ENCODE measurements at places on chromosomes 7 and 10. TPM values are rescaled to one million over a fixed set of nuclear protein-coding genes. Genes with fewer than 3 reads are reported as not detected.

The MSMB gene
- total RNA-seq, result not detected

GRCh38 chr7:22868509-22868908 lies 45.9 kb upstream of the TOMM7 start:
- no peaks in the 10 kb centered on the region for H3K27me3 ChIP-seq
- no peaks in the 10 kb centered on the region for H3K36me3 ChIP-seq
- DNase-seq, result no peak
- no peak overlapping the region for H3K4me3 ChIP-seq
- H3K27ac ChIP-seq, result no peak overlapping the region

DNA sequence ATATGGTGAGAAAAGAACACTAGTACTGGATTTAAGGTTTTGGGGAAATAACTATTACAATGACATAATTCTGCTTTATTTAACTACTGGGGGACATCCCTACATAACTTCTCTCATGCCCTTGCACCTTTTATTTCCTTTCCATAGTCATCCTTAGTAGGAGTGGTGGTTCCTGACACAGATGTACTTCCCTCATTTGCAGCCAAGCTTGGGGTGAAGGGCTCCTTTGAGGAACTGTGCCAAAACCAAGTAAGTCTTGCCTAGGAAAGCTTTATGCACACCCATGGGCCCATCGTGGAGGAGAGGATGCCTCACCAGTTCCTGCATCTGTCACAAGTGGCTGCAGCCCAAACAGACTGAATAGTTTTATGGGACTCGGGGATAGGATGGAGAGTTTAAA lies 20.6 kb downstream of the ZDHHC6 start:
- no peaks in the 10 kb centered on the region for H3K27me3 ChIP-seq
- H3K36me3 ChIP-seq, result peaks cover 2% of the 10 kb centered on the region
- no peak overlapping the region for H3K4me3 ChIP-seq
- no peak overlapping the region for H3K27ac ChIP-seq
- H3K4me1 ChIP-seq, result no peaks in the 10 kb centered on the region
- DNase-seq, result no peak

DNA sequence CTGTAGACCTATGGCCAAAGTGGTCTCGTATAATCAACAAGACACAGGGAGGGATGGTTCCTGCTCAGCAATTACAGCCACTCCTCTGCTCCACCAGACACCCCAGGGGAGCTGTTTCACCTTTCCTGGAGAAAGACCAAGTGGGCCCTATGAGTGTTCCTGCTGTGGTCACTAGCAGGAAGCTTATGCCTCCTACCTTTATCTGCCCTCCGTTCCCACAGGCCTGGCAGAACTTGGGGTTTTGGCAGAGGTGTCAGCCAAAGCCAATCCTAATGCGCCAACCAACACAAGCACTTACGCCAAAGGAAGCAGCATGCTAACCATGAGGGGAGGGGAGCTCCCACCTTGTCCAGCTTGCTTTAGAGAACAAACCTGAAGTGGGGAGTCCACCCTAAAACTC lies 31.2 kb downstream of the XPNPEP1 start:
- no peak overlapping the region for H3K27ac ChIP-seq
- H3K4me1 ChIP-seq, result peaks cover 14% of the 10 kb centered on the region
- no peak overlapping the region for H3K4me3 ChIP-seq

The SRGN gene
- 433 TPM for total RNA-seq

- no peak overlapping the region for H3K4me3 ChIP-seq
- no peak overlapping the region for H3K27ac ChIP-seq
- no peaks in the 10 kb centered on the region for H3K36me3 ChIP-seq
- H3K4me1 ChIP-seq, result no peaks in the 10 kb centered on the region
- no peak for DNase-seq
- no peaks in the 10 kb centered on the region for H3K27me3 ChIP-seq
These were observed 231.3 kb upstream of the SH2B2 start for GRCh38 chr7:102055181-102055976.

- H3K4me1 ChIP-seq, result no peaks in the 10 kb centered on the region
- H3K36me3 ChIP-seq, result no peaks in the 10 kb centered on the region
- no peak for DNase-seq
- H3K27me3 ChIP-seq, result no peaks in the 10 kb centered on the region
- no peak overlapping the region for H3K4me3 ChIP-seq
These were observed 255.5 kb upstream of the AOAH start for GRCh38 chr7:36979810-36980248.

GRCh38 chr7:8668627-8669500 lies 235.5 kb downstream of the NXPH1 start:
- no peaks in the 10 kb centered on the region for H3K27me3 ChIP-seq
- H3K4me3 ChIP-seq, result no peak overlapping the region
- H3K36me3 ChIP-seq, result no peaks in the 10 kb centered on the region
- no peaks in the 10 kb centered on the region for H3K4me1 ChIP-seq
- no peak overlapping the region for H3K27ac ChIP-seq

The ARHGAP19 gene
- total RNA-seq, result 19.1 TPM

The AKR1B15 gene
- not detected for total RNA-seq

The GPR158 gene
- not detected for total RNA-seq

The AQP1 gene
- total RNA-seq, result 11.6 TPM

DNA sequence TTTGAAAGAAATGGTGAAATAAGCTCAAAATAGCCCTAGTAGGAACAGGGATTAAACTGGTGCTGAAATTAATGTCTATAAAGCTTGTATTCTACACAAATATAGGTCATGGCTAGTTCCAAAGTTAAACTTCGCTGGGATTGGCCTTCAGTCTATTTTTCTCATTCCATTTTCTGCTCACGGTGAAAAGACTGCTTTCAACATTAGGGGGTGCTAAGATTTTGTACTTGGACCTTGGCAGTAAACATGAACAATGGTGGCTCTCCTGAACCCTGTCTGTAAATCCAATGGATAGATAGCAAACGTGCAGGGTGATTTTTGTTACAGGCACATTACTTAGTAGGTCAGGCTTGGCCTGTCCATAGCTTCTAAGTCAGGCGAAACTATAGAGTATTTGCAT lies 36.0 kb upstream of the RSU1 start:
- H3K27me3 ChIP-seq, result no peaks in the 10 kb centered on the region
- H3K4me1 ChIP-seq, result peaks cover 23% of the 10 kb centered on the region
- DNase-seq, result peak; percentile 73
- H3K4me3 ChIP-seq, result no peak overlapping the region
- H3K36me3 ChIP-seq, result no peaks in the 10 kb centered on the region
- H3K27ac ChIP-seq, result no peak overlapping the region

DNA sequence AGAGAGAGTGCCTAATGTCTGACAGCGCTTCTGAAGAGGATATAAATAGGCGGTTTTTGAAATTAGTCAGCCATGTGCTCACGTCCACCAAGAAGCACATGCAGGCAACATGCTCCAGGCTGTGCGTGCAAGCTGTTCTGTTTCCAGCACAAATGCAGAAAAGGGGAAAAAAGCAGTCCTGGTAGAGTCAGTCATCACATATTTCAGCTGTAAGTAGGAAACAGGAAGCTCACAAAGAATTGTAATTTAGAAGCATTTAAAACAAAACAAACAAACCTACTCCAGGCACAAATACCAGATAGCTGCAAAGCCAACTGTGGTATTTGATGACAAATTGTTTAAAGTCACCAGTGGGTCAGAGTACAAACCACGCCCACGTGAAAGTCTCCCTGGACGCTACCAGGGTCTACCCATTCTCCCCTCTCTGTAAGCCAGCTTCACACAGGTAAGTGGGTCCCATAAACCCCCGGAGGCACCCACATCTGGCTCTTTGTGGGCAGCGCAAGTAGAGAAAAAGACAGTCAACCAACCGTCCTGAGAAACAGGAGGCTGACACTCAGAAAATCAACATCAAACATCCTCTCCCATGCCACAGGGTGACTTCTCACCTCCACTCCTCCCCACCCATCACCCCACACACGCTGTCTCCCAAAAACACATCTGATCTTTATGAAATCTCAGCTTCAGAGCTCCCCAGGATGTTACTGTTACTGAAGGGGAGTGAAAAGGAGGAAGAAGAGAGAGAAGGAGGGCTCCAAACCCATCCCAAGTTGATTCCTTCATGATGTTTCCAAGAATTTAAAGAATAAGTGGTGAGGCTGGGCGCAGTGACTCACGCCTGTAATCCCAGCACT lies 186.4 kb downstream of the FAM107B start:
- peaks cover 47% of the 10 kb centered on the region for H3K4me1 ChIP-seq
- no peaks in the 10 kb centered on the region for H3K27me3 ChIP-seq
- H3K4me3 ChIP-seq, result no peak overlapping the region

The OPN1SW gene
- total RNA-seq, result not detected

DNA sequence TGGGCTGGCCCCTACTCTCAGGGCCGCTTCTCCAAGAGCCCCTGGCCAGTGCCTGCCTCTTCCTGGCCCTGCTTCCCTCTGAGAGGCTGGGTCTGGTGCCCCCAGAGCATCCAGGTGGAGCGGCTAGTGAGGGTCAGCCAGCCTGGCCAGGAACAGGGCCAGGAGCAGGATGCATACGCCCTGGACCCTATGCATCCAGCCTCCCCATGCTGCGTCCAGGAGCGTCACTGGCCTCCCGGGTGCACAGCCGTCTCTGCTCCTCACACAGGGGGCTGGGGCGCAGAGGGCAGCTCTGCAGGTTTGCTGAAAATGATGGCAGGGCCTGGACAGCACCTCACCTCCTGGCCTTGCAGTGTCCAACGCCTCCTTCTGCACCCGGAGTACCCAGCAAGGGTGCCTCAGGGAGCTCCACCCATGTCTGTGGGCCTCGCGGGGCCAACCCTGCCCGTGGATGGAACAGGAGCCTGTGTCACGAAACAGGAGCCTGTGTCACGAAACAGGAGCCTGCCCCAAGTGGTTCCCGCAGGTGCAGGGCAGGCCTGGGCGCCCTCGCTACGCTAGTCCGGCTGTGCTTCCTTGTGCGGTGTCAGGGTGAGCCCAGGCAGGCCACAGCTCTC lies 246.2 kb upstream of the PPP2R2D start:
- H3K27ac ChIP-seq, result no peak overlapping the region
- H3K36me3 ChIP-seq, result no peaks in the 10 kb centered on the region
- no peaks in the 10 kb centered on the region for H3K27me3 ChIP-seq
- no peak overlapping the region for H3K4me3 ChIP-seq
- no peak for DNase-seq

DNA sequence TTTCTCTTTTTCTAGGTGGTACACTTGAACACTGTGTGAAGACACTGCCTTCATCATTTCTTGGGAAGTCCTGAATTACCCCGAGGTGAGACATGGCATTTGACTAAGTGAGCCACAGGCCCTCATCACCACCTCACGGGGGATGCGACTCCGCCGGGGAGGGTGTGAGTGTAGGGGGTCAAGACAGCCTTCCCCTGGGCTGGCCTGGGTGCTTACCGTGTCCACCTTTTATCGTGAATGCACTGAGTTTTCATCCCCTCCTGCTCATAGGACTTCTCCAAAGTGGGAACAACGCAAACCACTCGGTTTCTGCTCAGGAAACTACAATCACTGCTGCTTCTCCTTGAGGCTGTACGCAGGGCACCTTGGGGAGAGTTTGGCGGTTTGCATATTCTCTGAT lies 176.9 kb downstream of the SH2D4B start:
- no peaks in the 10 kb centered on the region for H3K4me1 ChIP-seq
- no peak for DNase-seq
- no peaks in the 10 kb centered on the region for H3K27me3 ChIP-seq
- H3K36me3 ChIP-seq, result no peaks in the 10 kb centered on the region
- no peak overlapping the region for H3K4me3 ChIP-seq

The IQUB gene
- not detected for total RNA-seq

The STAG3 gene
- total RNA-seq, result 0.55 TPM

DNA sequence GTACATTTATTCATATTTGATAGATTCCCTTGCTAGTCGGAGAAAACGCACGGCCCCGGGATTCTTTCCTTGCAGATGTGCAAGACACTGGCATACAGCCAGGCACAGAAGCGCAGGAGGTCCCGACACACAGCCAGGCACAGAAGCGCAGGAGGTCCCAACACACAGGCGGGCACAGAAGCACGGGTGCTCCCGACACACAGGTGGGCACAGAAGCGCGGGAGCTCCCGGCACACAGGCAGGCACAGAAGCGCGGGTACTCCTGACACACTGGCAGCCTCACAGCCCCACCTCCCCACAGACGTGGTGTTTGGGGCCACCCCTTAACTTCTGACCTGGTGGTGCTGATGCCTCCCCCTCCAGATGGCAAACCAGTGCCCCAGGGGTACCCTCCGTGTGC lies 237.3 kb downstream of the ZMYND11 start:
- H3K27me3 ChIP-seq, result no peaks in the 10 kb centered on the region
- H3K36me3 ChIP-seq, result peaks cover 2% of the 10 kb centered on the region
- no peak for DNase-seq
- H3K4me3 ChIP-seq, result no peak overlapping the region
- H3K27ac ChIP-seq, result no peak overlapping the region
- no peaks in the 10 kb centered on the region for H3K4me1 ChIP-seq

The GSTO2 gene
- total RNA-seq, result 0.95 TPM

DNA sequence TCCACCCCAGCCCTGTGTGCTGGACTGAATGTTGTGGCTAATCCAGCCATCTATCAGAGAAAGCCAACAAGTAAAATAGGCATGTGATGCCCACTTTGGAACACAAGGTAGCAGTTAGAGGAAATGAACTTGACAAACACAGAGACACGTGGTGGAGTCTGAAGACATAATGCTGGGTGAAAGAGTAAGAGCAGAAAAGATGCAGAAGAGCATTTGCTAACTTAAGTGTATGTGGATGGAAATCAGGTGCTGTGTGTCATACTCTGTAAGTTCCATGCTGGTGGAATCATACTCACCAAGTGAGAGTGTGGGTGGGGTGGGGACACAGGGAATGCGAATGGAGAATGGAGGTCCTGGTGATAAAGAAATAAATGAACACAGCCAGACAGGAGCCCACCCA lies 22.8 kb downstream of the WDFY4 start:
- no peaks in the 10 kb centered on the region for H3K36me3 ChIP-seq
- no peak for DNase-seq
- H3K4me3 ChIP-seq, result no peak overlapping the region
- H3K27ac ChIP-seq, result no peak overlapping the region
- no peaks in the 10 kb centered on the region for H3K4me1 ChIP-seq

DNA sequence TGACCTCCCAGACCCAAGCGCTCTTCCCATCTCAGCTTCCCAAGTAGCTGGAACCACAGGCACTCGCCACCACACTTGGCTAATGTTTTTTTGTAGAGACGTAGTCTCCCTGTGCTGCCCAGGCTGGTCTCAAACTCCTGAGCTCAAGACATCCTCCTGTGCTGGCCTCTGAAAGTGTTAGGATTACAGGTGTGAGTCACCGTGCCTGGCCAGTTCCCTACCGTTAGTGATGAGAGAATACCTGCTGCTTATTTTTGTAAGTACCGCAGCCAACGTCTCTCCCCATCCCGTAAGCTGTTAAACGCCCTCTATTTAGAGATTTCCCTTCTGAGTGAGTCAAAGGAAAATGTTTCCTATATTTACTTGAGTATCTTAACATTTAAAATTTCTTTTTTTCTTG lies 38.5 kb upstream of the PDLIM1 start:
- DNase-seq, result no peak
- peaks cover 18% of the 10 kb centered on the region for H3K4me1 ChIP-seq
- no peaks in the 10 kb centered on the region for H3K27me3 ChIP-seq

DNA sequence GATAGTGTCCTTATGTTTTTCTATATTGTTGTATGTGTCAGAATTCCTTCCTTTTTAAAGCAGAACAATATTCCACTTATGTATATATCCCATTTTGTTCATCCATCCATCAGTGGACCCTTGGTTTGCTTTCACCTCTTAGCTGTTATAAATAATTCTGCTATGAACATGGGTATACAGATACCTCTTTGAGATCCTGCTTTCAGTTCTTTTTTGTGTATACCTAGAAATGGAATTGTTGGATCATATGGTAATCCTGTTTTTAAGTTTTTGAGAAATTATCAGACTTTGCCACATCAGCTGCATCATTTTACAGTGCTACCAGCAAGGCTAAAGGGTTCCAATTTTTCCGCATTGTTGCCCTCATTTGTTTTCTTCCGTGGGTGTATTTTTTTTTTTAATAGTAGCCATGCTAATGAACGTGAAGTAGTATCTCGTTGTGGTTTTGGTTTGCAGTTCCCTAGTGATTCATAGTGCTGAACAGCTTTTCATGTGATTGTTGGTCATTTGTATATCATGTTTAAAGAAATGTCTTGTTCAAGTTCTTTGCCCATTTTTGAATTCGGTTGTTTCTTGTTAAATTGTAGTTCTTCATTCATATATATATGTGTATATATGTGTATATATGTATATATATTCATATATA lies 87.8 kb downstream of the LCOR start:
- H3K4me3 ChIP-seq, result no peak overlapping the region
- DNase-seq, result no peak
- no peak overlapping the region for H3K27ac ChIP-seq
